ENCODE measurements at places on chromosomes 3 and 15.

- no peak for DNase-seq
Observed at GRCh38 chr3:194395212-194395611, 3.9 kb downstream of the GP5 start.

DNA sequence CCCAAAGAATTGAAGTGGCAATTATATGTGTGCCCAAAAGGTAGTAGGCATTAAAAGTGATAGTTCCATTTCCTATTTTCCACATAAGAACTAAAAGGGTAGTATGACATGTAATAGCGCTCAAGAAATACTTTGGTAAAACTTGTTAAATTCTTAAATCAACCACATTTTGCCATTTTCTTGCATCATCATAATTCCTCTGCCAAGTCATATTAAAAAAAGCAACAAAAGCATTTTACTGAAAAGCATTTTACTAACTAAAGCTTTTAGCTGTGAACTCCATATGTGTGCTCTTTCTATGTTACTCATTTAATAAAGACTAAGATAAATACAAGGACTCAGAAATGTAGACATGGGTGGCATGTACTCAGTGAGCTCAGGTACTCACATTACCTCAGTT lies 70.1 kb downstream of the GPR160 start:
- no peak for DNase-seq

DNA sequence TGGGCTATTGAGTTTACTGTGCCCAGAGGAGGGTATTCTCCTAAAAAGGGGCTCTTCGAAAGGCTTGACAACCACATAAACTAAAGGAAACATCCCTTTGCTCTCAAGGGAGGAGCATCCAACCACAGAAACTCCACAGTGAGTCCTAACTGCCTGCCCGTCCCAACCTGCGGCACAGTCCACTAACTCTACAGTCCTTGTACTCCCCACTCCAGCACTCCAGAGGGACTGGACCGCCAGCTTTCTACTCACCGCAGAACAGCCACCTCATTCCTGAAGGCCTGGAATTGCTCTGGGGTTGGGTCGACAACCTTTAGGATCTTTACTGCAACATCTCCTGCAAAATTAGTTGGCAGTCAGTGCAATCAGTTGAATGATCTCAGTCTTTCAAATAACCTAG lies 34.6 kb downstream of the MKRN2 start:
- DNase-seq, result no peak

DNA sequence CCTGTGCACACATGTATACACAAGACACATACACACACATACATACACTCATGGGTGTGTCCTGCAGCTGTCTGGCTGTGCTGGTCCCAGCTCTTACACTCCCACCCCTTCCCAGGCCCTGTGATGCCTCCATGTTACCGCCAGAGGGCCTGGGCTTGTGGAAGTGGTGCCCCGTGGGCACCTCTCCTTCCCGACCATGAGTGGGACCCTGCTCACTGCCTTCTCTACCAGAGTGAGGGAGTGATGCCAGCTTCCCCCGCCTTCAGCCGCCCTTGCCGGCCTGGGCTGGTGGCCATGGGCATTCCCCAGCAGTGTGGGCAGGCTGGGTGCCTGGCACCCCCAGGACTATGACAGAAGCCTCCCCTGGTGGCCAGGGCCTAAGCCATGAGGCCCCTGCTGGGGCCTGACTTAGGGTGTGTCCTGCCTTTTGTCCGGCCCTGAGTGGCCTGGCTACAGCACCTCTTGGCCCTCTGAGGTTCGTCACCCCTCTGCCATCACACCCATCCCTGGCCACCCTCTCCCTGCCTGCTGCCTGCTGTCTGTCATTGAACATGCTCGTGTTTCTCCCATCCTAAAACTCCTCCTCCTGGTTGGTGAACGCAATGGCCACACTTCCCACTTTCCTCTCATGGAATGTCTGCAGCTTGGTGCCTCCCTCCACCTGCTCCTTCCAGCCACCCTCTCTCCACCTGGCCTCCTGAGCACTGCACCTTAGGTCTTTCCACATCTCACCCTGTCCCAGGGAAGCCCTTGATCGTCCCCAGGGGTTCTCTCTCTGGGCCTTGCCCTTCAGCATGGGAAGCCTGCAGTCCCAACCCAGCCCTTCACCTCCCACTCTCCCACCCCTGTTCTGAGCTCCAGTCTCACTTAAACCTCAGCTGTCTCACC lies 14.6 kb downstream of the HDAC11 start:
- no peak for DNase-seq

- no peak for DNase-seq
Observed at GRCh38 chr15:100124936-100125335, 216.8 kb downstream of the ADAMTS17 start.

DNA sequence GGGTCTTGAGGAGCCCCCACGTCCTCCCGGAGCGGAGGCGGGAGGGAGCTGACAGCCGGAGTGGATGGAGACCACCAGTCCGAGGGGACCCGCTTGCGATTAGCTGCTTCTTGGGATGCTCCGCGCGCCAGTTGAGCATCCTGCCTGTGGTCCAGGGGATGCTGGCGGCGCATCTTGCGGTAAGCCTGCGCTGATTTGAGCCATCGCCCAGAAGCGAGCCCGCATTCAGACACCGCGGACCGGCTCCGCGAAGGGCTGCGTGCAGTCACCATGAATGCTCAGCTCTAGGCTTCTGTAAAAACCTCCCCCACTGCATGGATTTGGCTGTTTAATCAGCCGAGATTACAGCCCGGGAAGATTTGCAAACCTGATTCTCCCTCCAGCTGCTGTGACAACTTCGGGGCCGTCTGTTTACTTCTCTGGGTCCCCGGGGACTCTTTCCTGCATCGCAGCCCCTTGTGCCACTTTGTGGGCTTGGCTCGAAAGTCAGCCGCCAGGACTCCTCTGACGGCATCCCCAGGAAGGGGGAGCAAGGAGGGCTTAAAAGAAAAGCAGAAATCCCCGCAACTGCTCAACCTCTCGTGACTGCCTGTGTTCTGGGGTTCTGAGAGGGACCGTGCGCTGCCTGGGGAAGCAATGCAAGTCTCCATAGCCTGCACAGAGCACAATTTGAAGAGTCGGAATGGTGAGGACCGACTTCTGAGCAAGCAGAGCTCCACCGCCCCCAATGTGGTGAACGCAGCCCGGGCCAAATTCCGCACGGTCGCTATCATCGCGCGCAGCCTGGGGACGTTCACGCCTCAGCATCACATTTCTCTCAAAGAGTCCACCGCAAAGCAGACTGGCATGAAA lies 171.1 kb downstream of the KCNAB1 start:
- peak; percentile 7 for DNase-seq

- no peak for DNase-seq
Observed at GRCh38 chr3:33962396-33962795, 164.0 kb downstream of the PDCD6IP start.

GRCh38 chr3:16943857-16944256 lies 59.1 kb downstream of the PLCL2 start:
- DNase-seq, result no peak

Measured in activated CD4-positive, alpha-beta T cell treated with anti-CD3 and anti-CD28 coated beads for 4 hours (primary cell).